Endothelial cell of umbilical vein (primary cell): ENCODE measurements at places on chromosomes 12 and 14. TPM values are rescaled to one million over a fixed set of nuclear protein-coding genes. Genes with fewer than 3 reads are reported as not detected.

- no peak for DNase-seq
- H3K4me1 ChIP-seq = no peaks in the 10 kb centered on the region
- H3K4me3 ChIP-seq = no peak overlapping the region
- H3K27me3 ChIP-seq = no peaks in the 10 kb centered on the region
Observed at GRCh38 chr12:82721726-82722125, 35.0 kb downstream of the TMTC2 start.

DNA sequence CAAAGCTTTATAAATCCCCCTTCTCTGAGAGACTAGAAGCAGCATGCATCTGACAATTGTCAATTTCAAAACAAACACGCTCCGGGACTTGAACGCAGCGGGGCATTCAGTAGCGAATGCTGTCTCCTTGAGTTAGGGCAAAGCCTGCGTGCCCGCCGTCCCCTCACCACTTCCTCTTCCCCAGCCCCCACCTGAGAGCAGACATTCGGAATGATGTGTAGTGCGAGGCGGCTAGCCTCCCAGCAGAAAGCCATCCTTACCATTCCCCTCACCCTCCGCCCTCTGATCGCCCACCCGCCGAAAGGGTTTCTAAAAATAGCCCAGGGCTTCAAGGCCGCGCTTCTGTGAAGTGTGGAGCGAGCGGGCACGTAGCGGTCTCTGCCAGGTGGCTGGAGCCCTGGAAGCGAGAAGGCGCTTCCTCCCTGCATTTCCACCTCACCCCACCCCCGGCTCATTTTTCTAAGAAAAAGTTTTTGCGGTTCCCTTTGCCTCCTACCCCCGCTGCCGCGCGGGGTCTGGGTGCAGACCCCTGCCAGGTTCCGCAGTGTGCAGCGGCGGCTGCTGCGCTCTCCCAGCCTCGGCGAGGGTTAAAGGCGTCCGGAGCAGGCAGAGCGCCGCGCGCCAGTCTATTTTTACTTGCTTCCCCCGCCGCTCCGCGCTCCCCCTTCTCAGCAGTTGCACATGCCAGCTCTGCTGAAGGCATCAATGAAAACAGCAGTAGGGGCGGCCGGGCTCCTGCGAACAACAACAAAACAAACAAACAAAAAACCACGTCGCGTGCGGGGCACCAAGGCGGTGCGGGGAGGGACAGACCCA, 2.2 kb downstream of the PRMT8 start:
- no peak overlapping the region for H3K4me3 ChIP-seq
- H3K36me3 ChIP-seq = no peaks in the 10 kb centered on the region
- H3K27me3 ChIP-seq = peaks cover 50% of the 10 kb centered on the region
- DNase-seq = no peak

- H3K4me3 ChIP-seq = no peak overlapping the region
- H3K4me1 ChIP-seq = peaks cover 4% of the 10 kb centered on the region
- H3K36me3 ChIP-seq = no peaks in the 10 kb centered on the region
- peak; percentile 44 for DNase-seq
Observed at GRCh38 chr14:71591929-71592328, 340.3 kb upstream of the RGS6 start.

- no peaks in the 10 kb centered on the region for H3K36me3 ChIP-seq
- no peak overlapping the region for H3K4me3 ChIP-seq
- H3K27ac ChIP-seq = no peak overlapping the region
- peaks cover 33% of the 10 kb centered on the region for H3K27me3 ChIP-seq
- no peaks in the 10 kb centered on the region for H3K4me1 ChIP-seq
- DNase-seq = peak; percentile 9
Observed at GRCh38 chr12:72271451-72272090, 599 bp upstream of the TRHDE start.

PGF gene
- total RNA-seq = 206 and 254 TPM in 2 replicates

AQP2 gene
- total RNA-seq = not detected in 2 replicates

DNA sequence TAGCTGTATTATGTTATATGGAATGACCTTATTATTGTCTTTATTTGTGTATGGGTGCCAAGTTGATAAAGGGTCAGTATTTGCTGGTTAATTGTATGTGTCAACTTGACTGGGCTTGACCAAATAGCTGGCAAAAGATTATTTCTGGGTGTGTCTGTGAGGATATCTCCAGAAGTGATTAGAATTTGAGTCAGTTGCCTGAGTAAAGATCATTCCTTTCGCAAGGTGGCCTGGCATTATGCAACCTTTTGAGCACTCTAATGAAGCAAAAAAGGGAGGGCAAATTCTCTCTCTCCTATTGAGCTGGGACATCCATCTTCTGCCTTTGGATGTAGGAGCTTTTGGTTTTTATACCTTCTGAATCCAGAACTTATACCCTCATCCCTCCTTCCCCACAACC, 82.2 kb downstream of the ATXN7L3B start:
- no peak overlapping the region for H3K4me3 ChIP-seq
- no peaks in the 10 kb centered on the region for H3K36me3 ChIP-seq
- H3K27me3 ChIP-seq = no peaks in the 10 kb centered on the region
- H3K4me1 ChIP-seq = no peaks in the 10 kb centered on the region
- DNase-seq = no peak

C14orf180 gene
- not detected in 2 replicates for total RNA-seq

- H3K27ac ChIP-seq = no peak overlapping the region
- H3K4me3 ChIP-seq = no peak overlapping the region
- H3K27me3 ChIP-seq = no peaks in the 10 kb centered on the region
- H3K36me3 ChIP-seq = no peaks in the 10 kb centered on the region
Observed at GRCh38 chr12:27542628-27543027, 18.6 kb downstream of the PPFIBP1 start.

- H3K36me3 ChIP-seq = no peaks in the 10 kb centered on the region
- H3K27ac ChIP-seq = no peak overlapping the region
- H3K27me3 ChIP-seq = peaks cover 5% of the 10 kb centered on the region
- no peaks in the 10 kb centered on the region for H3K4me1 ChIP-seq
Observed at GRCh38 chr12:10160617-10161385, 11.1 kb downstream of the OLR1 start.

ITGA7 gene
- 0.84 and 1.0 TPM in 2 replicates for total RNA-seq

HIGD1C gene
- total RNA-seq = not detected in 2 replicates

DNA sequence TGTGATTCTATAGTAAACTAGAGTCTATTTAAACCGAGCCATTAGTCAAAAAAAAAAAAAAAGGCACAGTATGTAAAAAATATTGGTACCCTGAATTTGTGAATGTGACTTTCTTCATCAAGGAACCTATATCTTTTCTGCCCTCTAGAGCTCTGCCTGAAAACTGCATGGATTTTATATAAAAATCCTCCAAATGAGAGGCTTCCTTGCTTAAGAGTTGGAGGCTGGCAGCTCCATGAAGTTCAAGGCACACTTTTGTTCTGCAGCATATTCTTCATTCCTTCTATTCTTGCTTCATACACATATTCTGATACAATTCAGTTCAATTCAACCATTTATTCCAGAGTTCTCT, 23.1 kb upstream of the NKX2-8 start:
- no peak overlapping the region for H3K4me3 ChIP-seq
- no peak overlapping the region for H3K27ac ChIP-seq
- peaks cover 2% of the 10 kb centered on the region for H3K27me3 ChIP-seq
- no peaks in the 10 kb centered on the region for H3K36me3 ChIP-seq

- DNase-seq = no peak
- H3K36me3 ChIP-seq = no peaks in the 10 kb centered on the region
- no peak overlapping the region for H3K4me3 ChIP-seq
- H3K27me3 ChIP-seq = peaks cover 2% of the 10 kb centered on the region
- H3K27ac ChIP-seq = no peak overlapping the region
Observed at GRCh38 chr12:109625131-109625559, 51.6 kb downstream of the MVK start.

JPH4 gene
- not detected in 2 replicates for total RNA-seq

- no peaks in the 10 kb centered on the region for H3K36me3 ChIP-seq
- H3K4me1 ChIP-seq = peaks cover 13% of the 10 kb centered on the region
- H3K4me3 ChIP-seq = no peak overlapping the region
- no peak for DNase-seq
- no peak overlapping the region for H3K27ac ChIP-seq
Observed at GRCh38 chr14:71799841-71800240, 132.4 kb upstream of the RGS6 start.

CDH24 gene
- total RNA-seq = 20.2 and 21.7 TPM in 2 replicates

DNA sequence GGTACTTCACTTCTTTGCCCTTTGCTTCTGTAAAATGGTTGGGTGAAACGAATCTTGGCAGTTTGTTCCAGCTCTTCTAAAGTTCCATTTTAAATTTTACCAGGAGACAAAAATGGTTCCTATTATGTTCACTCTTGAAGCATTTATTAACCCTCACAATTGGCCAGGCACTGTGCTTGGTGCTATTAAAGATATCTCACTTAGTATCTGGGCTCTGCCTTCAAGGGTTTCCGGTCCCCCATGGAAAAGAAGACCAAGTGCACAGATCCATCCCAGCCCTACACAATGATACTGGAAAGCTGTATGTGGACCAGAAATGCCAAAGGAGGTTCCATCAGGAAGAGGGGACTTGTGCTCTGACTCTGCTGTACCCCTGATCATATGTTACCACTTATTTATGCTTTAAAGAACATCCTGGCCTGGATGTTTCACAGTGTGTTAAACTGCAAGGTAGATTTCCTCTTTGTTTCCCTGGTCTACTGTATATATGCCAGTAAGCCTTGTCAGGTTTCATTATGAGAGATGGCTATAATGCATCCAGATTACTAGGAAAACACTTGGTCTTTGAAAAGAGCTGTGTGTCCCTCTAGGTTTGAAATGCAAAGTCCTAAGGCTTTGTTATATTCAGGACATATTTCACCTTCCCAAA, 154.8 kb downstream of the PRKCH start:
- peak overlapping the region; percentile 100 for H3K27ac ChIP-seq
- peaks cover 2% of the 10 kb centered on the region for H3K36me3 ChIP-seq
- no peak overlapping the region for H3K4me3 ChIP-seq
- no peaks in the 10 kb centered on the region for H3K27me3 ChIP-seq
- H3K4me1 ChIP-seq = peaks cover 69% of the 10 kb centered on the region

- peaks cover 6% of the 10 kb centered on the region for H3K4me1 ChIP-seq
- H3K36me3 ChIP-seq = no peaks in the 10 kb centered on the region
- no peak overlapping the region for H3K27ac ChIP-seq
- DNase-seq = no peak
Observed at GRCh38 chr14:53183611-53184010, 30.5 kb upstream of the DDHD1 start.

PRIMA1 gene
- total RNA-seq = not detected in 2 replicates

DNA sequence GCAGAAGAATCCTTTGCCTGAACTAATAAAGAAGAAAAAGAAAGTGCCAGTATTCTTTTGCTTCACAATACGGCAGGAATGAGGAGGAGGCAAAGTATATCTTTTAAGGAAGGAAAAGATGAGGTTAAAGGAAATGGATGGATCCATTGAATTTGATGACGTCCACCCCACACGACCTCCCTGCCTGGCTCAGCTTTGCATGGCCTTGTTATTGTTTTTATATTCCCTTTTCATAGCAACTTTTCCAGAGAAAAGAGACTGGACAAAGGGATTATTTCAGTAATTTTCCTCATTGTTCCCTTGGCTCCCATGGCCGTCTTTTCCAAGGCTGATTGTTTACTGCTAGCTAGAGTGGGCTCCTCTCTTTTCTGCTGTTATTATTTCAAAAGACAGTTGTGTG, 123.2 kb upstream of the SEL1L start:
- no peak overlapping the region for H3K4me3 ChIP-seq
- H3K27me3 ChIP-seq = no peaks in the 10 kb centered on the region
- no peaks in the 10 kb centered on the region for H3K4me1 ChIP-seq
- no peaks in the 10 kb centered on the region for H3K36me3 ChIP-seq

GPD1 gene
- 0.48 TPM in 1 of 2 replicates, not detected in the other for total RNA-seq

GRCh38 chr12:93676408-93677194, 574 bp upstream of the CRADD start:
- H3K4me1 ChIP-seq = peaks cover 10% of the 10 kb centered on the region
- H3K27me3 ChIP-seq = peaks cover 1% of the 10 kb centered on the region
- peak overlapping the region; percentile 82 for H3K27ac ChIP-seq
- DNase-seq = no peak

DNA sequence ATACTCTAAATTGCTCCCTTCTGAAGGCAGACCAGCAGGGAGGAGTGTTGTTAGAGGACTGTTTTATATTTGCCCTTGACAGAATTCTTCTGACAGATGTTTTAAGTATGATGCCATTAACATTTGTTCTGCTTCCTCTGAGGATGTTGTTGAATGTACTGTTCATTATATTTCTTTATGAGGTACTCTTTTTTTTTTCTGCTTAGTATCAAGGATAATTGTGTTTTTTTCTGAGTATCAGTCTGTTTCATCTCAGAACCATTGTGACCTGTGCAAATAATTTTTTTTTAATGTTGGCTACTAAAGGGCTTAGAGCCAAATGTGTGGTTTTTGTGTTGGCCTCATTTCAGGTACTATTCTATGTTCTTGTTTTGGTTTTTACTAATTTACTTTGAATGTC, 10.6 kb downstream of the METAP2 start:
- no peak overlapping the region for H3K4me3 ChIP-seq
- peaks cover 3% of the 10 kb centered on the region for H3K36me3 ChIP-seq
- no peak overlapping the region for H3K27ac ChIP-seq
- H3K27me3 ChIP-seq = no peaks in the 10 kb centered on the region
- peaks cover 17% of the 10 kb centered on the region for H3K4me1 ChIP-seq
- peak; percentile 37 for DNase-seq

FAM186B gene
- total RNA-seq = 0.21 and 0.33 TPM in 2 replicates

CPNE6 gene
- total RNA-seq = not detected in 2 replicates

GRCh38 chr12:45327823-45328383, 112.0 kb downstream of the ANO6 start:
- peaks cover 2% of the 10 kb centered on the region for H3K36me3 ChIP-seq
- no peak overlapping the region for H3K4me3 ChIP-seq
- H3K27ac ChIP-seq = no peak overlapping the region

DNA sequence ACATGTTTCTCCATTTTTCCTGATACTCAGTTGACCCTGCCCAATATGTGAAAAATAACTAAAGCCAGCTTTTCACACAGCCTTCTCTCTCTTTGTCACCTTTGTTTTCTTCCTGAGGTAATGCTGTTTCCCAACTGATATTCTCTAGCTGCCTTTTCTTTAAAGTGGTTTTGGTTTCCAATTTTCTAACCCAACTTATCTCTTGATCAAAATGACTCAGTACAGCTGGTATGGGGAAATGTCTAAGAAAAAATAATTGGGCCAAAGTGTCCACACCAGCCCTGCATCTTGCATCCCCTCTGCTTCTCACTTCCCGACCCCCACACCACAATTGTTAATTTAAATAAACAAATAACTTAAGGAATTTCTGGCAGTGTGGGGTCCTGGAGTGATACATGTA, 193.8 kb downstream of the SYT1 start:
- no peaks in the 10 kb centered on the region for H3K36me3 ChIP-seq
- H3K27me3 ChIP-seq = no peaks in the 10 kb centered on the region
- peak; percentile 85 for DNase-seq
- peak overlapping the region; percentile 85 for H3K27ac ChIP-seq
- H3K4me3 ChIP-seq = no peak overlapping the region

DNA sequence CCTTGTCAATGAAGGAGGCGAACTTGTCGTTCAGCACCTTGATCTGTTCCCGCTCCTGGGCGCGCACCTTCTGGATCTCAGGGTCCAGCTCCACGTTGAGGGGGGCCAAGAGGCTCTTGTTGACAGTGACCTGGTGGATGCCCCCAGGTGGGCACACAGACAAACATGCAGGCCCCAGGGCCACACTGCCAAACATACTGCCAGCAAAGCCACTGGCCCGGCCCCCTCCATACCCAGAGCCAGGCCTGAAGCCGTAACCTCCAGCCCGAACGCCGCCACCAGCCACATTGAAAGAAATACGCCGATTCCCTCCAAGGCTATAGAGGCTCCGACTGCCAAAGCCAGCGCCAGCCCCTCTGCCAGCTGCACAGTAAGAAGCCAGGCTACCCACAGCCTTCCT, 337 bp downstream of the KRT74 start:
- no peaks in the 10 kb centered on the region for H3K36me3 ChIP-seq
- no peak overlapping the region for H3K27ac ChIP-seq
- DNase-seq = no peak
- no peaks in the 10 kb centered on the region for H3K27me3 ChIP-seq
- H3K4me1 ChIP-seq = no peaks in the 10 kb centered on the region
- H3K4me3 ChIP-seq = no peak overlapping the region
